NCI-H446 (cell line): ENCODE measurements at places on chromosomes 12 and 14.

DNA sequence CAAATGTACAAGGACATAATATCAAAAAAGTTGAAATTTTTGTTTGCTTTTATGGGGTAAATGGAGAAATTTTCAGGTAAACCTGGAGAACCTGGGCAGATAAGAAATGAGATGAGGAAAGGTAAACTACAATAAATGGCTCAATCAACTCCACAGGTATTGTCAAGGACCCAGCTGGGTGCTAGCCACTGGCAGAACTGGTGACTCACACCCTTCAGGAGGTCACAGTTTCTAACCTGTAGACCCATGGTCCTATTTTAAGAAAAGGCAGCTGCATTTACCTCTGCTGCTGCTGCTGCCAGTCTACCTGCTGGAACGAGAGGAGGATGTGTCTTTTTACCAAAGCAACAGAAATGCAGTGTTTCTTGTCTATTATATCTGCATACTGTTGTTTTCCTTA lies 226.6 kb downstream of the ALG10B start:
- DNase-seq = no peak

DNA sequence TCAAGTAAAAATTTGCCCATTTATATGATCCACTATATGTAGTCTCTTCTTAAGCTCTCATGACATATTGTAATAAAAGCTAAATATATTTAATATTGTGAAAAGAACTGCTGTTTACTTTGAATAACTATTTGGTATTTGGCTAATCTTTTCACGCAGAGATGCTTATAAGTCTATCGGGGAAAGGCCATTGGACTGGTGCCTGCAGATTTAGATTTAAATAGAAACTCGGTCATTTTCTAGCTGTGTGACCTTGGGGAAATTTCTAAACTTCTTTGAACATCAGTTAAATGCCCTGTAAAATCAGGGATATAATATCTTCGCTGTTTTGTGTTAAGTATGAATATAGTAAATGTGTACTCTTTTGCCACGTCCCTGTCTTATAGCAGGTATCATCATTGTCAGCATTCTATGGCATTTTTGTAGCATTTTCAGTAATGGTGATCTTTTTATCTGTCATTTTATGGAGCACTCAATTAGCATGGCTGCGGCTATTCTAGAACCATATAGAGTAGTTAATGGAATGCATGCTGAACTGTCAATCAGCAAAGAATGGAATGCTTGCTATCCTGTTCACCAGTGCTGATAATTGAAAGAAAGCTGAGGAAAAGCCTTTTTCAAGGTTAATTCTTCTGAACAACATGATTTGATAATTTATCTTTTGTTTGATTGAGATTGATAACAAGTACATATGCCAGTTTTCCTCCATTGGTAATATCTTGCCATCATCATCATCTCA lies 181.2 kb downstream of the TMTC2 start:
- DNase-seq = peak; percentile 41

- no peak for DNase-seq
These were observed 42.9 kb upstream of the ATP23 start for GRCh38 chr12:57898308-57898970.

DNA sequence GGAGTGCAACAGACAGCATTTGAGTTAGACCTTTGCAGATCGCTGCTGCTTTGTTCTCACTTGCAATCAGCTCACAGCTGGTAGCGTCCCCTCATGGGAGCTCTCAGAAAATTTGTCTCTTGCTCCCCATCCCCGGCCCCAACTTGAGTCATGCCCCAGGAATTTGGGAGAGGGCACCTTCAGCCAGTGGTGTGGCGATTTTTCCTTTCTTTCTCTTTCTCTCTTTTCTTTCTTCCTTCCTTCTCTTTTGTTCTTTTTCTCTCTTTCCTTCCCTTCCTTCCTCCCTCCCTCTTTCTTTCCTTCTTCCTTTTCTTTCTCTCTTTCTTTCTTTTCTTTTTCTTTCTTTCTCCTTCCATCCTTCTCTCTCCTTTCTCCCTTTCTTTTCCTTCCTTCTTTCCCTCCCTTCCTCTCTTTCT lies 34.2 kb upstream of the MAP1LC3B2 start:
- no peak for DNase-seq

DNA sequence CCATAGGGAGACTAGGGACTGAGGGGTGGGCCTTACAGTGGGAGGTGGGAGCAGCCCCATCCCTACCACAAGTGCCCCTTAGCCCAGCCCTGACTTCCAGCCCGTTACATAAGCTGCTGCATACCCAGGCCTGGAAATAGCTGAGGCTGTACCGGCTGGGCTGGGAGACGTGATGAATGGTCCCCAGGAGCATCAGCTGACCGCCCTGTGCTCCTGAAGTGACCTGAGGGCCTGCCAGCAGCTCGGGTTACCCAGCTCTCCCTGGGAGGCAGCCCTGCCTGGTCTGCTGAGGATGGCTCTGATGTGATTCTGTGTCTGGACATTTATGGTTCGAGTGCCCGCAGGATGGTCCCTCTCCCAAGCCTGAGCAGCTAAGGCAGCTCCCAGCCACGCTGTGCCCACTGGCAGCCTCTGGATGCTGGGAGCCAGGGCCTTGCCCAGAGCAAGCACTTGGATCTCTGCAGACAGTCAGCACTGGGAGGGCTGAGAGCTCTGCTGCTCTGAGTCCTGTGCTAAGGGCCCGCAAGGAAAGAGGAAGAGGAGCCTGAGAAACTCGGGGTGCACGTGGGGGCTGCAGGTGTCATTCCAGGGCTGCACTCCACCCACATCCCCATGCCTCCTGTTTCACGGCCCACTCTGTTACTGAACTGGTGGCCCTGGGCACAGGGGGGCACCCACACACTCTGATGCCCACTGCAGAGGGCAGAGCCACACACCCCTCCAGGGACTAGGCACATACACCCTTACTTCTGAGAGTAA lies 20.5 kb downstream of the TAMALIN start:
- DNase-seq = no peak

DNA sequence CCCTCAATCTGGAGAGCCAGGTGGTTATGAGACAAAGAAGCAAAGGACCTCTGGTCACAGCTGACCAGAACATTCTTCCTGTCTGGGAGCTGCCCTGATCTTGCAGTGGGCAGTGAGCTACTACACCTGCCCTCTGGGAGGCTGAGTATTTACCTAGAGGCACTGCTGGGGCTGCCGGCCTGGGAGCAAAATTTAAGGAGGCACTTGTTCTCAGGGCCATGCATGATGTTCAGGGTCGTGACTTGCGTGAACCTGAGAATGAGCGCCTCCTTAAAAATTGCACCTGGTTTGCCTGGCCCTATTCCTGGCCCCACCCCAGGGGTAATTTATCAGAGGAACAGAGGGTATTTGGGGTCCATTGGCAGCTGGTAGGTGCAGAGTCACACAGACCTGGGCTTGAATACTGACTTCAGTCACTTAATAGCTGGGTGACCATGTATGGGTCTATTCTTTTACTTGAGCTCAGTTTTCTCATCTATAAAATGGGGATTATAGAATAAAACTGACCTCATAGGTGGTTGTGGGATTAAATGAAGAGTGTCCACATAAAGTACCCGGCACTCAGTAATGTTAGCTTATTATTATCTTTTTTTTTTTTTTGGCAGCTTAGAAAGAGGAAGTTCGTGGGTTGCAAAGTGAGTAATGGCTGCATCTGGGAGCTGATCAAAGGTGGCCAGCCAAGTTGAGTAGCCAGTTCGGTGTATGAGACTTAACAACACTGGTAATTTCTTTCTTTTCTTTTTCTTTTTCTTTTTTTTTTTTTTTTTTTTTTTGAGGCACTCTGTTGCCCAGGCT lies 107.4 kb upstream of the MED13L start:
- no peak for DNase-seq

- DNase-seq = no peak
These were observed 259.6 kb upstream of the NAV3 start for GRCh38 chr12:77571127-77571526.

DNA sequence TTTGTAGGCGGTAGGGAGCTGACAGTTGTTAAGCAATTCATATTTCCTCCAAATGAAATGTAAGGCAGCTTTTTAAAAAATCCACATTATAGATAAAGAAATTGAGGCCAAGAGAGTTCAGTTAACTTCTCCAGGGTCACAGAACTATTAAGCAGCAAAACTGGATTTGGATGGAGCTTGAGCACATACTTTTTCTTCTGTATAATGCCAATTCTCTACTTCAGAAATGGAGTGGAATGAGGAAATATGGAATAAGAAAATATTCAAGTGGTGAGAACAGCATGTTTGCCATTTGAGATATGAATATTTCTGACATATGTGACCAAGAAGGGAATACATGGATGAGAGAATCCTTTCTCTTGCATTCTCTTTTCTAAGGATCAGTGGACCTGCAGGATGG lies 233.1 kb downstream of the FOXG1 start:
- DNase-seq = no peak
